ENCODE measurements at places on chromosomes 7 and 10. TPM values are rescaled to one million over a fixed set of nuclear protein-coding genes. Genes with fewer than 3 reads are reported as not detected.

GRCh38 chr10:82267960-82268359 lies 393.0 kb downstream of the NRG3 start:
- DNase-seq = no peak

GRCh38 chr7:92251181-92251580 lies 5.4 kb downstream of the ANKIB1 start:
- DNase-seq = no peak

Gene HECW1
- not detected for total RNA-seq

DNA sequence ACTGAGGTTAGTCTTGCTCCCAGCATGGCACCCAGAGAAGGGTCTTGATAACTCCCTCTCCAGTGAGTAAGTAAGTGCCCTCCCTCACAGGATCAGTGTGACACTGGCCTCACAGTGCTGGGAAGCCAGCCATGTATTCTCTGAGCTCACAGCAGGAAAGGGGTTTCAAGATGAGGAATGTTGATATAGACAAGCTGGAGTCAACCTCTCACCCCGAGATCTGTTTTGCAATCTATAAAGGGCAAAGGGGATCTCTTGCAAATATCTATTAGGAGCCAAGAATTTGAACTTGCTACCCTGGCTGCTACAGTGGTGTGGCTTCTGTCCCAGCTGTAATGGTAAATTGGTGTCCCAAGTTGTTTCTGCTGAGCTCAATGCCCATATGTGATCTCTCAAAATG lies 70.2 kb upstream of the ADAM12 start:
- no peak for DNase-seq

Gene TMEM60
- 11.0 TPM for total RNA-seq

DNA sequence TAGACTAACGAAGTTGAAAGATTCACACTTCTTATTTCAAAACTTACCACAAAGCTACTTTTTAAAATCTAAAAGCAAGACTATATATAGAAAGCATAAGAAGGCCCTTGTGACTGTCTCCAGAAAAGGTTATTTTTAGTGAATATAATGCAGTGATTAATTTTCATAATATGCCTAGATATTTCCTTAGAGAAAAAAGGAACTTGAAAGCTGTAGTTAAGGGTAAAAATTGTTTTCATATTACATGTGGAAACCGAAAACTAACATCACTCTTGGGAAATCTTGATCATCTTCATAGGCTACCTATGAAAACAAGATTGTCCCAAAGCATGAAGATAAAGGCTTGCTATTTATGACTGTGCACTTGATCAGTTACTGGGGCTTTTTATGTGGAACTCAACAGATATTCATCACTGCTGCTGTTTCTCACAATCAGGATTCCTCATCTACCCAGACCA lies 223.2 kb downstream of the SH2D4B start:
- DNase-seq = no peak

DNA sequence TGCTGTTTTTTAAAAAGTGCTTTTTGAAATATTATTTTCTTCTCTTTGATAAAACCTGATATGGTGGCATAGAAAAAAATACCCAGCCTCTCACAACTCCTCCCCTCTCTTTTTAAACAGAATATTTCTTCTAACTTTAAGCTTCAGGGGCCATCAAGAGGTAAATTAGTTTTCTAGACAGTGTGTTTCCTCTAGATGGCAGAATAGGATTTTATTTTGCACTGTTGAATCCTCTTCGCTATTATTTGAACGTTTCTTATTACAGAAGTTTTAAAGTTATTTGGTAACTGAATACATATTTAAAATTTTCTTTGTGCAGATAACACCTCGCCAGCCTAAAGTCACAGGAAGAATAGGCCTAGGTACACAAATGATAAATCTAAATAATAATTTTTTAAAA lies 30.3 kb downstream of the ARL5B start:
- DNase-seq = no peak

GRCh38 chr10:63515002-63515763 lies 6.0 kb upstream of the REEP3 start:
- no peak for DNase-seq

- no peak for DNase-seq
Measured at GRCh38 chr10:33165911-33166310, 168.6 kb downstream of the NRP1 start.

Gene MRPS16
- 122 TPM for total RNA-seq
